Activated naive CD4-positive, alpha-beta T cell (primary cell): ENCODE measurements at places on chromosomes 1 and 21.

DNA sequence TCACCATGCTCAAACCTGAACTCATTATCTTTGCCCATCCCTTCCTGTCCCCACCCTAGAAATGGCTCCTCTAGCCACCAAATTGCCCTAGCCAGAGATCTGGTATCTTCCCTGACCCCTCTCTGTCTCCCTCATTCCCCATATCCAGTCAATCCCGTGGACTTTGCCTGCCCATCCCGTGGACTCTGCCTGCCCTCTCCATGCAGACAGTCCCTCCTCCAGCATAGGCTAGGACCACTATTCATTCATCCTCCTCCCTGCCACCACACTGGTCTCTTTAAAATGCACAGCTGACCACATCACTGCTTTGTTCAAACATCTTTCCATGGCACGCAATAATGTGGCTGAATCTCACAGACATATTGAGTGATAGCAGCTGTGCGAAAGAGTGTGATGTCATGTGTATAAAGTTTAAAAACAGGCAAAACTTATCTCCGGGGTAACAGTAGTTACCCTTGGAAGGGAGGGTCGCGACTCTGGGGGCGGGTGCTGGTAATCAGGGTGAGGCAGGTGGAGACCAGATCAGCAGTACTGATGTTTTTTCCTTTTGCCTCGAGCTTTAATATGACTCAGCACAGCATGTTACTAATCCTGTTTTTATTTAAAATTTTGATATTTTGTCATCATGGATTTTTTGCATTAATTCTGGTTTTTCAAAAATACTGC lies 4.8 kb upstream of the SLC2A1 start:
- DNase-seq, result no peak

- no peak for DNase-seq
Measured at GRCh38 chr1:81525085-81525484, 275.6 kb upstream of the ADGRL2 start.

DNA sequence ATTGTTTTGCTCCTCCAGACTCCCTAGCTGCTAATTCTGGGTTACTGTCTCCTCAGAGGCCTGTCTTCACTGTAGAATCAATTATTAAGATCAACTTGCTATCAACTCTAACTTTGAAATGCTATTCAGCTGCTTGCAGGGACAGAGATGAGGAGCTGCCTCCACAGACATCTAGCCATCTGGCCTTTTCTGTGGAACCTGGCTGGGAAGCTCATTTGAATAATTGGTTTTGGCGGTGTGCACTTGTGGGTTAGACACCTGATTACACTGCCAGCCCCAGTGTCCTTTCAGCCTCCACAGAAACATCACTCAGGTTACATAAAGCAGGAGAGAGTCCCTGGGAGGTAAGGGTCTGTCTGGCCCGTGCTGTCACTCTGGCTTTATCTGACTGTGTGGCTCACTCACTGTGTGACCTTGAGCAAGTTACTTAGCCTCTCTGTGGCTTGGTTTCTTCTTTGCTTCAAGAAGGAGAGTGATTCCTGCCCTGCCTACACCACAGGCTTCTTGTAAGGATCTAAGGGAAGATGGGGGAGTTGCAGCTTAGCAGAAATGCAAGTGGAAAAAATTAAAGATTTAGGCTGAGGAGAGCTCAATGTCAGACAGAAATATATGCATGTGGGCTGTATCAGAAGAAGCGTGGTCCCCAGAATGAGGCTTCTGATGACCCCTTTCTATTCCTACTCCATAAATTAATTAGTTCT lies 131.6 kb downstream of the BEND5 start:
- DNase-seq, result no peak

GRCh38 chr1:110285316-110285715 lies 53.9 kb upstream of the RBM15 start:
- no peak for DNase-seq

DNA sequence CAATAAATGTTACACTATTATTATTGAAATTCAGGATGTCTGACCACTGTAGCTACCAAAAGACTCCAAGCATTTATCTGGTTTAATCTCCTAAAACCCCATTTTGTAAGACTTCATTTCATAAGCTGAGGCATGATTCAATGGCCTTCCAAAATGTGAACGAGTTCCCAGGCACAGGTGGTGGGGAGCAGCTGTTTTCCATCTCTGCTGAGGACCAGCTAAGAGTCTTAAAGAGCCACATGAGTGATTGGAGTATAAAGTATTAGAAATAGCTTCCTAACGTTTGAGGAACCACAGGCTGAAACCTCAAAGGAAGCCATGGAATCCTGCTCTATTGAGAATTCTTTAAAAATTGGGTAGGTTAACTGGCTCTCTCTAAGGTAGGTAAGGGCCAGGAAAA lies 44.9 kb downstream of the SEC16B start:
- DNase-seq, result no peak

- DNase-seq, result no peak
Measured at GRCh38 chr1:9481048-9481447, 58.2 kb upstream of the SLC25A33 start.

- no peak for DNase-seq
Measured at GRCh38 chr1:39048745-39049370, 22.7 kb downstream of the NDUFS5 start.

- no peak for DNase-seq
Measured at GRCh38 chr1:77742011-77742555, 17.6 kb downstream of the USP33 start.

- DNase-seq, result no peak
Measured at GRCh38 chr21:31265366-31266013, 78.6 kb downstream of the TIAM1 start.

GRCh38 chr1:156577550-156577949 lies 2.0 kb upstream of the TTC24 start:
- DNase-seq, result no peak

DNA sequence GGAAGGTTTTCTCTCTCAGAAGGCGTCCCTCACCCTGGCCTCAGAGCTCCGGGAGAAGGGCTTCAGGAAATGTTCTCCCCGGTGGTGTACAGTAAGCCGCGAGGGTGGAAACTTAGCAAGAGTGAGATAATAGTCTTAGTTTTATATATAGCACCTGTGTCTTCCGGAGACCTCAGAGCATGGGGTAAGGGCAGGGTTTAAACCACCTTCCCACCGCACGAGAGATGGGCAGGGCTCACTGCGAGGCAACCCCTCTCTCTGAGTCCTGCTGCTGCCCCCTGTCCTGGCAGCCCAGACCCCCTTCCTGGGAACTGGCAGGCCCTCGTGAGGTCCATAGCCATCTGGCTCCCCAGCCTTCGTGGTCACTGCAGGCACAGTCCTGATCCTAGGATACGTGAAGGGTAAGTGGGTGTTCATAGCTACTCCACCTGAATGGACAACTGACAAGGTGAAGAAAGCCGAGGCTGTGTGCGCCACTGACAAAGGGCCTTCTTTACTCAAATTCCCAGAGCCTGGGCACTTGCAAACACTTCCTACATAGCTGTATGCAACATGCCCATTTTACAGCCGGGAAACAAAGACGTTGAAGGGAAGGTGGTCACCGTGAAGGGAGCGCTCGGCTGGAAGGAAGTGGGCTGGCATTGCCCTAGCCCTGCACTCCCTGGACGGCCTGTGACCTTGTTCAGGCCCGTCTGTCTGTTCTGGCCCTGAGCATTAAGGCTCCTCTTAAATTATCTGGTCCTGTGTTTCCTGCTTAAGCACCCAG lies 26.9 kb downstream of the ITPKB start:
- DNase-seq, result no peak

- no peak for DNase-seq
Measured at GRCh38 chr1:25773441-25774125, 26.4 kb upstream of the SELENON start.

GRCh38 chr1:77370583-77371306 lies 88.9 kb downstream of the AK5 start:
- no peak for DNase-seq

DNA sequence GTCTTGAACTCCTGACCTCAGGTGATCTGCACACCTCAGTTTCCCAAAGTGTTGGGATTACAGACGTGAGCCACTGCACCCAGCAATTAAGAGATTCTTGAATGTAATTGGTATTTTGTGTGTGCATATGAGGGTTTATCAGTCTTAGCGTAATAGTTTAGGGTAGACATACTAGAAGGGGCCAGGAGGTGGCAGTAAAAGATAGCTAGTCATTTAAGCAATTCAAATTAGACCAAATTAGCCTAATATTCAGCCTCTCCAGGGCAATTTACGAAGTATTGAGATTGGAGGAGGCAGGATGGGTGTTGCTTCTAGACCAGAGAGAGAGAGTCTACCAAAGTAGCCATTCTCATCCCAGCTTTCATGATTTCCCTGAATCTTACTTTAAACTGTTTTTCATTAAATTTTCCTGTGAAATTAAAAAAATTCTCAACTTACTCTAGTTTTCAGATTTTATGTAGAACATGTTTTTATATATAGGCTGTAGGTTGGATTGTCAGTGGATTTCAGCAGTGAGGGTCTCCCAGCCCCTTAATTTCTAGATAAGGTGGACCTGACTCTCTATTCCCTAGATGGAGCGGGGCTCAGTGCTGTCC lies 119.7 kb downstream of the HHAT start:
- DNase-seq, result no peak

DNA sequence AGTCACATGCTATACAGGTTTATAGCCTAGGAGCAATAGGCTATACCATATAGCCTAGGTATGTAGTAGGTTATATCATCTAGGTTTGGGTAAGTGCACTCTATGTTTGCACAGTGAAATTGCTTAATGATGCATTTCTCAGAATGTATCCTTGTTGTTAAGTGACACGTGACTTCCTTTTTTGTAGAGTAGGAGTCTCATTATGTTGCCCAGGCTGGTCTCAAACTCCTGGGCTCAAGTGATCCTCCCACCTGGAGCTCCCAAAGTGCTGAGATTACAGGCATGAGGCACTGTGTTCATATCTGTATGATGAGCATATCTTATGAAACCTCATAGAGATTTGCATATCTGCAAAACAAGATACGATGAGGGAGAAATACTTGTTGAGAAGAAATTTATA lies 13.8 kb upstream of the ABCB10 start:
- no peak for DNase-seq

- DNase-seq, result no peak
Measured at GRCh38 chr21:45959182-45959581, 22.4 kb upstream of the COL6A1 start.

DNA sequence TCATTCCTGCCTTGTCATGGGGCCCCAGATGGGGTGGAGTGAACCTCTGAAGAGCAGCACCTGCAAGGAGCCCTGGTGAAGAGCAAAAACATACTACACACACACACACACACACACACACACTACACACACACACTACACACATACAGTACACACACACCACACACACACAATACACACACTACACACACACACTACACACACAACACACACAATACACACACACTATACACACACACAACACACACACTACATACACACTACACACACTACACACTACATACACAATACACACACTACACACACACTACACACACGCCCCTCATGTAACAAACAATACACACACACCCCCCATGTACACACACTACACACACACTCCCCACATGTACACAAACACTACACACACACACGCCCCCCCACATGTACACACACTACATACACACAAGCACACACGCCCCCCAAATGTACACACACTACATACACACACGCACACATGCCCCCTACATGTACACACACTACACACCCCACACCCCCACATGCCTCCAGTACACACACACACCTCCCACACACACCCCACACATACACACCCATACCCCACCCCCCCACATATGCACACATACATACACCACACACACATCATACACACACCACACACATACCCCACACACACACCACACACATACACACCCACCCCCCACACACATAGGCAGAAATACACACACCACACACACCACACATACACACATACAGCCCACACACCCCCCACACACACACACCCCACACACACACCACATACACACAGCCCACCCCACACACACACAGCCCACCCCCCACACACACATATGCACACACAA lies 9.3 kb downstream of the SLC2A5 start:
- DNase-seq, result no peak

DNA sequence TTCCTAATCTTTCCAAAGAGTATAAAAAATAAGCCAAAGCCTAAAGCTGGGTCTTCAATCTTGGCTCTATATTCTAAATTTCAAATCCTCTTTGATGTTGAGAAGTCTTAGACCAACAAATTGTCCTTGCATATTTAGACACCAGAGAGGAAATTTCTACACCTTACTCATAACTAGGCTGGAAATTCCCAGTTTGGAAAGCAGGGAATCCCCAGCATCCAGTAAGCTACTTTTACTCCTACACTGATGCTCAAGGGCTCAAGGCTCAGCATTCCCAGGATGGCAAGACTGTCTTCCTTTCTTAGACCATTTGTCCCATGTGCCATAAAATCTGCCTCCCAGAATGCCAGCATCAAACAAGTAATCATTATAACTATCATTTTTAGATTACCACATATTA lies 28.3 kb downstream of the PRDX6 start:
- no peak for DNase-seq
